ENCODE measurements at places on chromosomes 12 and 14.

DNA sequence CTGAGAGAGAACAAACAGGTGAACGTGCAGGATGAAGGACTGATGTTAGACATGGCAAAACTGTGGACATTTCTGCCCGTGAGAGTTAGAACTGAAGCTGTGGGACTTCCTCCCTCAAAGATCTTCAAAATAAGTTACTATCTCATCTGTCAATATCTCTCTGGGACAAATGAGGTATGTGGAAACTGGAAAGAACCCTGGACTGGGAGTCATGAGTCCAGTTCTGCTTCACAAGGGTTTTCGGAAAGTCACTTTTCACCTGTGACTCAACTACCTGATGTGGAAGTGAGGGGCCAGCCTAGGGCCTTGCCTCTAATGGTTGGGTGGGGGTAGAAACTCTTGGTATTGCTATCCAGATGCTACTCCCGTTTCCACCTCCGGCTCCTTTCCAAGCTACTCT is 47.3 kb downstream of the RAB35 start:
- DNase-seq, result no peak

- no peak for DNase-seq
Measured at GRCh38 chr12:132494294-132495164, 4.6 kb downstream of the FBRSL1 start.

DNA sequence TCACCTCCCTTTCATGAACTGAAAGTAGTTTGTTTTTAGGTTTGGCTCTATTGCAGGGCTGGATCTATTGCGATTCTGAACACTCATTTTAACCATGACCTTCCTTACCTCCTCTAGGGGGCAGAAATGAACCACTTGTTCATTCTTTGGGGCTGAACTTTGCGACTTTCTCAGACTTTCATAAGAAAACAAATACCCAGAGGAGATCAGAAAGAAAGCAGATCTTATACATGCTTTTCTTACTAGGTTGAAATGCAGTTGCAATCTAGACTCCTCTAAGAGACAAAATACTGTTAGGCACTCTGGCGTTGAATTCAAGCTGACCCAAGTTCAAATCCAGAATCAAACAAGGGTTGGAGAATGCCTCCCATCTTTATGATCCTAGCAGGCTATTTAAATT is 32.6 kb upstream of the PLEKHG3 start:
- DNase-seq, result peak; percentile 55

DNA sequence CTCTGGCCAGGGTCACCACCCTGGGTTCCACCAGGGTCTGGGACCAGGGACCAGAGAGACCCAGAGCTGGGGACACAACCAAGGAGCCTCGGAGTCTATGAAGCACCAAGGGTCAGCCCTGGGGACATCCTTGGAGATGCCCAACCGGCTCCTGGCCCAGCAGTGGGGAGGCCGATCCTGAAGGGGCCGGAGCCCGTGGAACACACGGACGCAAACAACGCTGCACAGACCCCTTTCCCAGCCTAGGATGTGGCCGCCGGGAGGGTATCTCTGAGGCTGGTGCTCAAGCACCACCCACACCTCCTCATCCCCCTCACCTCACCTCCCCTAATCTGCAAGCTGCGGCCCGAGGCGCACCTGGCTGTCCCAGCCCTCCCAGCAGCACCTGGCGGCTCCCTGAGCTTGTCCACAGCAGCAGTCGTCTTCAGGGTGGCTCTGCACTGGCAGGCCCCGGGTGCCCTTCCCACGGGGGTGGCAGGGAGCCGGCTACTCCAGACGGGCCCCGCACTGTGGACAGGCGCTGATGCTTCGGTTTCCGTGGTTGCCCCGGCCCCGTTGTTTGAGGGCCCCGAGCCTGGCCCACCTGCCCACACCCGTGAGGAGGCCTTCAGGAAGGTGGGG is 146.8 kb upstream of the C14orf180 start:
- no peak for DNase-seq

- peak; percentile 23 for DNase-seq
Measured at GRCh38 chr14:105050551-105050897, 14.7 kb downstream of the GPR132 start.

DNA sequence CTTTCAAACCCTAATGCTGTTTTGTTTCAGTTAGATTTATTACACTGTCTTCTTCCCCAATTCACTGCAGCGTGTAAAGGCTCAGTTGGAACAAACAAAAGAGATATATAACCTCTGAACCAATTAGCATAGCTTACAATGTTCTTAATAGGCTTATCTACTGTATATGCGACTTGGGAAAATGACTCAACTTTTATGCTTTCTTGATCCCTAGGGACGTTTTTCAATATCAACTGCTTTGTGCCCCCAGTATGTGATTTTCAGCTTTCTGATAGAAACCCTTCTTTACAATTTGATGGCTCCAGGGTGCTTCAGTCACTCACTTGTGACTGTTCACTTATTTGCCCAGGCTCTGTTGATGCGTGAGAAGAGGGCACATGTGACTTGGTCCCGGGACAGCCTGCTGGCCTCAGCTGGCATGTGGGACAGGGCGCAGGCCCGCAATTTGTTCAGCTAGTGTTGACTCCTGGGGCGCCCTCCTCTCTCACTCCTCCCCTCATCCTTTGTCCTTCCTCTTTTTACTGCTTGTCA is 107.1 kb downstream of the TMTC2 start:
- DNase-seq, result no peak

- DNase-seq, result no peak
Measured at GRCh38 chr14:27234331-27234730, 636.5 kb upstream of the NOVA1 start.

DNA sequence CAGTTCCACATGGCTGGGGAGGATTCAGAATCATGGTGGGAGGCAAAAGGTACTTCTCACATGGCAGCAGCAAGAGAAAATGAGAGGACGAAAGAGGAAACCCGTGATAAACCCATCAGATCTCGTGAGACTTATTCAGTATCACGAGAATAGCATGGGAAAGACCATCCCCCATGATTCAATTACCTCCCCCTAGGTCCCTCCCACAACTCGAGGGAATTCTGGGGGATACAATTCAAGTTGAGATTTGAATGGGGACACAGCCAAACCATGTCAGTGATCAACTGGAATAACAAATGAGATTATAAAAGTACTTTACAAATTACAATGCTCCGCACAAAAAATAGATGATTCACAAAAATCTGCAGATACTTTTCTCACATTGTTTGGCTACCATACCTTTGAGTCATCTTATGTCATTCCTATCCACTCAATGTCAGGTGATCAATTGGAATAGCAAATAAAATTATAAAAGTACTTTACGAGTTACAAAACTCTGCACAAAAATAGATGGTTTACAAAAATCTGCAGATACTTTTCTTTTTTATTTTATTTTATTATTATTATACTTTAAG is 338.9 kb downstream of the C12orf50 start:
- DNase-seq, result peak; percentile 50

DNA sequence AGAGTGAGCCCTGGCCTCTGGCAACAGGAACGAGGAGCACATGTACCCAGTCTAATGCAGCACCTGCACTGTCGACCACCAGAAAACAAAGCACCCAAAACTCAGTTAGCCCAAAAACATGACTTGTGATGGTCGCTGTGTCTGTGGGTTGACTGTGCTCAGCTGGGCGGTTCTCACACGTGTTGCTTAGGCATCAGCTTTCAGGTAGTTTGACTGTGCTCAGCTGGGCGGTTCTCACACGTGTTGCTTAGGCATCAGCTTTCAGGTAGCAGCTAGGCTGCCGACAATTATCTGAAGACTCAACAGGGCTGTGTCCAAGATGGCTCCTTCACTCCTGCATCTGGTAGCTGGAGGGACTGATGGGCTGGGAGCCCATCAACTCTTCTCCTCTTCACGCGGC is 1.2 kb upstream of the LRCOL1 start:
- no peak for DNase-seq

- no peak for DNase-seq
Measured at GRCh38 chr12:49491823-49492222, 47.0 kb upstream of the KCNH3 start.

- no peak for DNase-seq
Measured at GRCh38 chr12:93363841-93364297, 13.9 kb upstream of the NUDT4 start.

DNA sequence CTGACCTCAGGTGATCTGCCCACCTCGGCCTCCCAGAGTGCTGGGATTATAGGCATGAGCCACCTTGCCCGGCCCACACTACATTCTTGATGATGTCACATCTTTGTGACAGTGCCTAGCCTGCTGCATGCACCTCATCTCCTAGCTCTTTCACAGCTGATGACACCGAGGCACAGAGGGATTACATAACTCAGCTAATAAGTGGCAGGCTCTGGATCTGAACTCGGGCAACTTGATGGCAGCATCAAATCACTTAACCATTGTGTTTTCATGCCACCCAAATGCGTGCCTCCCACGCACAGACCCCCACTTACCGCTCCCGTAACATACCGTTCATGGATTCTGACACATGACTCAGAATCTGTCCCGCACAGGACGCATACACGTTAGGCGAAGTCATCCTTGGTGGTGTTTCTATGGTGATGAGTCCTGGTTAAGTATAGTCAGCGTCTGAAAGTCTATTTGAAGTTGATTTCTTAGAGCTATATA is 7.4 kb downstream of the TMEM120B start:
- DNase-seq, result peak; percentile 57

DNA sequence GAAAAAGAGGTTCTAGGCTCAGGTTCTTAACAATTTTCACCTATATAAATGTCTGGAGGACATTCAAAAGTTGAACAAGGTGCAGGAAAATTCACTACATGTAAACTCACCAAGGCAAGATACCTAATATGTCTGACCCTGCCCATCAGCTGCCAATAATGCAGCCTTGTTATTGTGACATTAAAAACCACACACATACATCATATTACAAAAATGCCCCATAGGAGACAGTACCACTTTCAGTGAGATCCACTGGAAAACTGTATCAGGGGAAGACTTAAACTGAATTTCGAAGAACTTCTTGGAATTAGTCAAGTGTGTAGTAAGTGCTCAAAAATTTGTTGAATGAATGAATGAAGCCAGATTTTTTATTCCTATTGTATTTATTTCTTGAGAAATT is 83.1 kb downstream of the KICS2 start:
- DNase-seq, result peak; percentile 3

- no peak for DNase-seq
Measured at GRCh38 chr12:49909826-49910225, 6.1 kb upstream of the FAIM2 start.

DNA sequence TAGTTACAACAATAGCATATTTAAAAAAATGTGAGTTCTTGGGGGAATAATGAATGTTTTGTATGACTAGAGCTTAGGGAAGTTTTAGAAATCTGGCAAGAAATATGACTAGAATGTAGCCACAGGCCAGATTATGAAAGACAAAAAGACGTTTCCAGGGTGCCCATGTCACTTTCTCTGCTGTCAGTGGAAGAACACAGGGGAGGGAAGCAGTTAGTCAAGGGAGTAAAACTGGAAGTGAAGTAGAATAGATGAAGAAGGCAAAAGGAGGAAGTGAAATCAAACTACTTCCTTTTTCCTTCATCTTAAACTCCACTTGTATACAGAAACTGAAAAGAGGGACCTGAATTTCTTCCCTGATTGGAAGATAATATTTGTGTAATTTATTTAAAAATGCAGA is 81.2 kb upstream of the ATP2B1 start:
- DNase-seq, result no peak

GRCh38 chr12:2580821-2581220 is 213.9 kb upstream of the FKBP4 start:
- peak; percentile 11 for DNase-seq

DNA sequence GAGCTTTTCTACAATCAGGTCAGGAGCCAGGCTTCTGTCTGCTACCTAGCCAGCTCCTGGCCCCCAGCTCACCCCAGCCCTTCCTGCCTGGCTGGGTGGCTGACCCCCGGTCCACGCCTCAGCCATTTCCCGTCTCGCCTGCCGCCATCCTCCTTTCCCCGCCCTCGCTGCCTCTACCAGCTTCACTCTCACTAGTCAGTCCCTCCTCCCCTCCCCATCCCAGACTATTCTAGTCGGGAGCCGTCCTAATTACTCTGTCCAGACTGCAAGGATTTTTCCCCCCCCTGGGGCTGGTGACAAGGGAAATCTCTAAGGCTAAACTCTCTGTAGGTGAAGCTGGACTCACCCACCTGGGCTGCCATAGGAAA is 825 bp downstream of the DHH start:
- no peak for DNase-seq

DNA sequence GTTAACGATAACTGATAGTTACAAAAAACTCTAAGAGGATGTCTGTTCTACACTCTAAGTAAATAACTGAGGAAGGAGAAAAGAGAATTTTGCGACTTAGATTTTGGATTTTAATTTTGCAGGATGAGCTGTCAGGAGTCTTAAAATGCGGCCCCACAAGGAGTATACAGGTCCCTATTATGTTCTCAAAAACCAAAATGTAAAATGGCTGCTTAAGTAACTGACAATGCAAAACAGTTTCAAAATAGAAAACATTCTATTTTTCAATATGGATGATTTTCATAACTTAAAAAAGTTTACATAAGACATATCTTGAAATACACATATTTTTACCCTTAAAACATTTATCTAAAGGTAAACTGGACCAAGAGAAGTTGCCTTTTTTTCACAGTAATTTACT is 2.6 kb downstream of the CD69 start:
- no peak for DNase-seq

GRCh38 chr12:30996752-30997151 is 70.2 kb downstream of the TSPAN11 start:
- DNase-seq, result no peak

GRCh38 chr14:36702474-36702873 is 40.8 kb downstream of the PAX9 start:
- DNase-seq, result peak; percentile 68

DNA sequence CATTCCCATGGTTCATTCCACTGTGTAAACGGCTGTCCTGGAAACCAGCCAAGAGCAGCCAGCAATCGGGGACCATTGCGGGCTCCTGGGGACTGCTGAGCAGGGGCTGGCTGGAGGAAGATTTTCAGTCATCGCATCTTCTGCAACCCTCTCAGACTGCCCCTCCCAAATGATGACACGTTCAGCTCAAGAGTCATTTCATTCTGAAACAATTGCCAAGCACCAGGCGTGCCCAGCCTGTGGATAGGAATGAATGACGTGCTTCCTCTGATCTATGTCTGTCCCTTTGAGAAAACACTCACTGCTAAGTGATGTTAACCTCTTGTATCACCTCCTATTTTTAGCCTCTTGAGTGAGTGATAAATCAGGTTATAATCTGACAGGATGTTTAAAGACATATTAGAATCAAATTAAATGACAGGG is 62.0 kb downstream of the NDUFA12 start:
- peak; percentile 87 for DNase-seq

- no peak for DNase-seq
Measured at GRCh38 chr14:78664841-78665240, 494.7 kb downstream of the NRXN3 start.
